ENCODE measurements at places on chromosomes 2 and 18. TPM values are rescaled to one million over a fixed set of nuclear protein-coding genes. Genes with fewer than 3 reads are reported as not detected.
A peak's percentile ranks its signal among the peaks of the same experiment; 100 is the strongest.

PIEZO2 gene
- polyA plus RNA-seq, result 1.4 TPM

CENPA gene
- polyA plus RNA-seq, result 1.1 TPM

ASIC4 gene
- polyA plus RNA-seq, result 0.31 TPM

PAIP2B gene
- 2.1 TPM for polyA plus RNA-seq

- DNase-seq, result no peak
- no peaks in the 10 kb centered on the region for H3K4me1 ChIP-seq
- H3K4me3 ChIP-seq, result no peak overlapping the region
- no peaks in the 10 kb centered on the region for H3K36me3 ChIP-seq
Observed at GRCh38 chr2:81598453-81598852, 1293.9 kb upstream of the LRRTM1 start.

DNA sequence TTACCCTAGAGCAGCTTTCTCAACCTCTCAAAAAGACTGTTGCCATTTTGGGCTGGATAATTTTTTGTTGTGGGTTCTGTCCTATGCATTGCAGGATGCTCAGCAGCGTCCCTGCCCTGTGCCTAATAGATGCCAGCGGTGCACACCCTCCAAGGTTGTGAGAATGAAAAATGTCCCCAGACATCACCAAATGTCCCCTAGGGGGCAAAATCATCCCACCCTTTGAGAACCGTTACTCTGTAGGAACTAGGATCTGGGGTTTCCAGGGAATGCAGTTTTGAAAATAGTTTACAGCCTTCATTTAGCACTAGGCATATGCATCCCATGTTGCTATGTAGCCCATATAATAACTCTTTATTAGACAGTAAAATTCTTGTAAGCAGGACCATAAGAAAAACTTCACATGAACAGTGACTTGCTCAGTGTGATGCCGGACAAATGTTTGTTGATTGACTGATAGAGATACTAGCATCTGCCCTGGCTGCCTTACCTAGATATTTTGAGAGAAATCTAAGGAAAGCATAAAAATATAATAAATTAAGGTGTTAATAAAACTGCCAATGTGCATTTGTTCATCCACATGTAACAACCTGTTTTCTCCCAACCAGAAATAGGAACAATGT is 79.2 kb upstream of the EPC2 start:
- H3K27me3 ChIP-seq, result no peaks in the 10 kb centered on the region
- no peak overlapping the region for H3K4me3 ChIP-seq
- H3K27ac ChIP-seq, result no peak overlapping the region
- H3K36me3 ChIP-seq, result no peaks in the 10 kb centered on the region

DNA sequence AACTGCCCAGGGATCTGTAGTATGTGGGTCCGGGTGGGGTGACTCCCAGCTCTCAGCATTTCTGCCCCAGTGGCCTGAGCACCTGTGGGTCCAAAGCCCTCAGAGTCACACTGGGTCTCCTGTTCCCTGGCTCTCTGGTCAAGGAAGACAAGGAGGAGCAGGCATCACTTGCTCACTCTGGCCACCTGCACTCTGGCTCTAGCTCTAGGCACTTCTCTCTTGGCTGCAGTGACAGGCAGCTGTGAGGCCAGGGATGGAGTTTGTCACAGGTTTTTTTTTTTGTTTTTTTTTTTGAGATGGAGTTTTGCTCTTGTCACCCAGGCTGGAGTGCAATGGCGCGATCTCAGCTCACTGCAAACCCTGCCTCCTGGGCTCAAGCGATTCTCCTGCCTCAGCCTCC is 84.6 kb downstream of the HS1BP3 start:
- H3K4me1 ChIP-seq, result no peaks in the 10 kb centered on the region
- no peak overlapping the region for H3K4me3 ChIP-seq
- DNase-seq, result no peak
- no peaks in the 10 kb centered on the region for H3K36me3 ChIP-seq
- H3K27me3 ChIP-seq, result no peaks in the 10 kb centered on the region

- H3K4me3 ChIP-seq, result no peak overlapping the region
- peaks cover 18% of the 10 kb centered on the region for H3K4me1 ChIP-seq
- H3K27ac ChIP-seq, result no peak overlapping the region
- no peak for DNase-seq
- no peaks in the 10 kb centered on the region for H3K27me3 ChIP-seq
Observed at GRCh38 chr18:22489704-22490103, 72.0 kb upstream of the CTAGE1 start.

- peak overlapping the region; percentile 80 for H3K4me3 ChIP-seq
- no peak overlapping the region for H3K27ac ChIP-seq
- H3K4me1 ChIP-seq, result peaks cover 20% of the 10 kb centered on the region
- no peak for DNase-seq
- H3K27me3 ChIP-seq, result no peaks in the 10 kb centered on the region
Observed at GRCh38 chr2:69305712-69306392, 81.2 kb downstream of the GFPT1 start.

DNA sequence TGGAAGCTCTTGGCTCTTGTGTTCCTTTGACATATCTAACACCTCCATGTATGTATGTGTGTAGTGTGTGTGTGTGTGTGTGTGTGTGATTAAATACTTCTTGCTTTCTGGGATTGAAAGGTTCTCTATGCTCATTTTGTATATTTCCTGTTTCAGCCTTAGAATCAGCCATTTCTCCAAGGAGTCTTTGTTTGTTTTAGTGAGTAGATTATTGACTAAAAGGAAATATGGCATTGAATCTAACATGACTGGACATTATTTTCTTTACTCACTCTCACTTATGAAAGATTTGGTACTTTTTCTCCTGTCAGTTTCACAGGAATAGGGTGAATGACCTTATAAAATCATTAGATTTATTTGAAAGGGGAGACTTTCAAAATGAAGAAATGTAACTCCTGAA is 413.8 kb upstream of the SLC14A2 start:
- no peaks in the 10 kb centered on the region for H3K27me3 ChIP-seq
- no peak overlapping the region for H3K4me3 ChIP-seq
- H3K36me3 ChIP-seq, result no peaks in the 10 kb centered on the region
- H3K27ac ChIP-seq, result no peak overlapping the region
- no peak for DNase-seq

- H3K27ac ChIP-seq, result no peak overlapping the region
- no peaks in the 10 kb centered on the region for H3K4me1 ChIP-seq
- DNase-seq, result no peak
- H3K4me3 ChIP-seq, result no peak overlapping the region
- H3K27me3 ChIP-seq, result no peaks in the 10 kb centered on the region
Observed at GRCh38 chr2:203510941-203511305, 24.2 kb downstream of the RAPH1 start.

DNA sequence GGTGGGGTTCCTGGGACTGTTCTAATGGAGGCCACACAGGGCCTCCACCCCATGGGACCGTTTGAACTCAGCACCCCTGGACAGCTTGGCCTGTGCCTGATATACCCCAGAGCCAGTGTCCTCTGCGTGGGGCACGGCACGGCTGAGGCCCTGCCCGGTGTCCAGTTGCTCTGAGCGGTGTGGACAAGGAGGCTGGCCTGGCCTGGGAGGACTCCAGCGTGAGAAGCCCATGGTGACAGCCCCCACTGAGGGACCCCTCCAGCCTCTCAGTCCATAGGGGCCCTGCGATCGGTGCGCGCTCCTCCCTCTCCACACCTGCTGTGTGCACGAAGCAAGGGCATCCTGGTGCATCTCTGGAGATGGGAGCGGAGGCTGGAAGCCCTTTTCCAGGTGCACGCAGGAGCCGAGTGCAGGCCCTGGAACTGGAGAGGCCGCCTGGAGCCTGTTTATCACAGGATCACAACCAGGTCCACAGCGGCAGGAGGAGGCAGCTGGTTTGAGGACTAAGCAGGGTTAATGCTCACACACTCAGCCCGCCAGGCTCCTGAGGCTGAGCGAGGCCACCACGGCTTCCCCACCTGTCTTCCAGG is 120.2 kb downstream of the PTGR3 start:
- H3K27ac ChIP-seq, result no peak overlapping the region
- H3K27me3 ChIP-seq, result no peaks in the 10 kb centered on the region
- no peaks in the 10 kb centered on the region for H3K36me3 ChIP-seq
- no peak overlapping the region for H3K4me3 ChIP-seq

DNA sequence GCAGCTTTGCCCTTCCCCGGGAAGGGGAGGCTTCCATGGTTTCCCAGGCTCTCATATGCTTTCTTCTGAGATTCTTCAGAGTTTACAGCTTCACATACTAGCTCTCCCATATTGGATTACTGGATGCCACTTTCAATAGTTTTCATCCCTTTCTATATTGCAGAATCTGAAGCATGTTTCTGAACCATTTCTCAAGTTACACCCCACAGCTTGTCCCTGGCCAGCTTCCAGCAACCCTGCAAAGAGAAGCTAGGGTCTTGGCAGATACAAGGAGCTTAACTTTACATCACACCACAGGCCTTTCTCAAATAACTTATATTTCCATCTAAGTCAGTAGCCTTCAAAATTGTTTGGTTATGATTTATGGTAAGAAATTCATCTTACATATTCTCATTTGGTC is 39.6 kb downstream of the LHCGR start:
- no peak overlapping the region for H3K27ac ChIP-seq
- DNase-seq, result no peak
- no peaks in the 10 kb centered on the region for H3K4me1 ChIP-seq
- no peak overlapping the region for H3K4me3 ChIP-seq
- H3K36me3 ChIP-seq, result no peaks in the 10 kb centered on the region

DNA sequence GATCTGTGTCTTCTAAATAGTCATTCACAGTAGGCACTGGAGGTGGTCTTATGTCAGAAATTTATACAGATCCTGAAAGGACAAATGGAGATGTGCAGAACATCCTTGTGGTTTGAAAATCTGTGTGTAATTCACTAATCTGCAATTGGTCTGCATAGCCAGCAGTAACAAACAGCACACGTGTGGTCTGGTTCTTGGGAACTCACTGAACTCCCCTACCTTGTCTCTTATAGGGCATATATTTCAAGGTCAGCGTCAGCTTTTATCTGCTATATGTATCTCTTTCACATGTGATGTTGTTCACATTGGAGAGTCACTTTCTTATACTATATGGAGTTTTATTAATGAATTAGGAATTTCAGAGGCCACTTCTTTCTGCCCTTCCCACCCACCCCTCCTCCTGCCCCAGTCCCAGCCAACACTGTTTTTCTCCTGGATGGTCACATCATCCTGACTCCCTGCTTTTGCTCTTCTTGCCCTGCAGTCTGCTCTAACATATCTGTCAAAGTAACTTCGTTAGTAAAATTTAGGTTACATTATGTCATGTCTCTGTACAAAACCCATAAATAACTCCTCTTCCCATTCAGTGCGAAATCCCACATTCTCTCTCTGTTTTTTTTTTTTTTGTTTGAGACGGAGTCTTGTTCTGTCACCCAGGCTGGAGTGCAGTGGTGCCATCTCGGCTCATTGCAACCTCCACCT is 35.4 kb upstream of the CABYR start:
- H3K36me3 ChIP-seq, result no peaks in the 10 kb centered on the region
- no peak overlapping the region for H3K27ac ChIP-seq
- H3K4me1 ChIP-seq, result peaks cover 8% of the 10 kb centered on the region
- H3K4me3 ChIP-seq, result no peak overlapping the region
- DNase-seq, result no peak
- H3K27me3 ChIP-seq, result no peaks in the 10 kb centered on the region

DNA sequence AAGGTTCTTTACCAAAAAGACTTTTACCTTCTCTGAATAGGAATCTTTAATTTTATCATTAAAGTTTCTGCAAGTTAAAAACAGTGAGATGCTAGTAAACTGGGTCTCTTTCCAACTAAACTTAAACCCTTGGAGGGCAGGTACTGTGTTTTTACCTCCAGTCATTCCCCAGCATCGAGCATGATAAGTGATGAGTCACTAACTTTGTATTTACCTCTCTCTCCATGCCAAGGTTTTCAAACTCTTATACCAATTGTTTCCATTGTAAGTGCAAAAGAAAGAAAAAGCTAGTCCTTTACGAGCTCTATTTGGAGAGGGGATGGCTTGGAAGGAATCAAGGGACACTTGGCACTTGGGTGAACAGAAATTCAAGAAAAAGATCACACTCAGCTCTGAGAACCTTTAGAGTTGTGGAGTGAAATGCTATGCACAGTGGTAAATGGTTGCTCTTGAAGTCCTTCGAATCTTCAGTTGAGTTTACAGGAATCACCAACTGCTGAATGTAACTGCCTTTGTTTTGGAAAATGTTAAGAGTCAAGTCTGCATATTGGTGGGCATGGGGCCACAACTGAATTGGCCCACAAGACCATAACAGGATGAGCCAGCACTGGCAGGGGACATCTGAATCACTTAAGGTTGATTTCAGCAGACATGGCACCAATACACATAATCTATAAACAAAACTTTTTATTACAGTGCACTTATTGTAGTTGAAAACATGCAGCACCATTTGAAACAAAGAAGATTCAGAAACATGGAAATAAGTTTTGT is 8.3 kb upstream of the RBM43 start:
- no peaks in the 10 kb centered on the region for H3K36me3 ChIP-seq
- no peak overlapping the region for H3K27ac ChIP-seq
- no peaks in the 10 kb centered on the region for H3K27me3 ChIP-seq
- DNase-seq, result no peak

GRCh38 chr2:231672617-231673347 is 35.5 kb upstream of the PTMA start:
- no peaks in the 10 kb centered on the region for H3K36me3 ChIP-seq
- peak overlapping the region; percentile 72 for H3K27ac ChIP-seq
- DNase-seq, result peak; percentile 38
- no peaks in the 10 kb centered on the region for H3K27me3 ChIP-seq
- no peak overlapping the region for H3K4me3 ChIP-seq
- H3K4me1 ChIP-seq, result no peaks in the 10 kb centered on the region

- no peaks in the 10 kb centered on the region for H3K27me3 ChIP-seq
- DNase-seq, result no peak
- H3K27ac ChIP-seq, result no peak overlapping the region
- H3K4me3 ChIP-seq, result no peak overlapping the region
- peaks cover 26% of the 10 kb centered on the region for H3K4me1 ChIP-seq
Observed at GRCh38 chr18:48957136-48957535, 6.4 kb upstream of the SMAD7 start.

- no peaks in the 10 kb centered on the region for H3K4me1 ChIP-seq
- no peak for DNase-seq
- no peaks in the 10 kb centered on the region for H3K27me3 ChIP-seq
- H3K36me3 ChIP-seq, result no peaks in the 10 kb centered on the region
- H3K4me3 ChIP-seq, result no peak overlapping the region
Observed at GRCh38 chr2:206345606-206346005, 71.1 kb downstream of the ZDBF2 start.

GRCh38 chr18:57813245-57813644 is 10.1 kb upstream of the ATP8B1 start:
- no peaks in the 10 kb centered on the region for H3K36me3 ChIP-seq
- no peak overlapping the region for H3K4me3 ChIP-seq
- H3K4me1 ChIP-seq, result peaks cover under 1% of the 10 kb centered on the region
- no peak overlapping the region for H3K27ac ChIP-seq

DNA sequence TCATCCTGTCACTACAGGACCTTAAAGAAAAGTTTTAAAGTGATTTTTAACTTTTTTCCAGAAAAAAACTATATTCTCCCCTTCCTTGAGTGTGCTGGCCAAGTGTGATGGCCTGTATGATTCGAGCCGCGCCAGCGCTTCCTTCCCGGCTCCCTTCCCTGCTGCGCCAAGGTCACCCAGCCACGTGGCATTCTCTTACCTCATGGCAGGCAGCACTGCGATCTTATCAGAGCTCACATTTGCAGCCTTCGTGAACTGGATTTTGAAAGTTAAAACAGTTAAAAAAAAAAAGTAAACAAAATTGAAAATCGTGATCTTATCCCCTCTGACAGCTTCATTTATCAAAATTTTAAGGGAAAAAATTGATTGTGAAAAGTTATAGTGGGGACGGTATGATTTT is 279.8 kb downstream of the PTGR3 start:
- no peaks in the 10 kb centered on the region for H3K36me3 ChIP-seq
- no peaks in the 10 kb centered on the region for H3K4me1 ChIP-seq
- peak; percentile 91 for DNase-seq
- H3K27me3 ChIP-seq, result no peaks in the 10 kb centered on the region
- no peak overlapping the region for H3K4me3 ChIP-seq

- DNase-seq, result no peak
- H3K4me3 ChIP-seq, result no peak overlapping the region
- no peaks in the 10 kb centered on the region for H3K36me3 ChIP-seq
- H3K27ac ChIP-seq, result no peak overlapping the region
Observed at GRCh38 chr2:23502096-23502495, 117.1 kb downstream of the KLHL29 start.

All from adrenal gland (tissue), 19 donors.